ENCODE measurements at places on chromosomes 2 and 18. TPM values are rescaled to one million over a fixed set of nuclear protein-coding genes. Genes with fewer than 3 reads are reported as not detected.

GRCh38 chr2:1757567-1757966 is 13.3 kb upstream of the PXDN start:
- DNase-seq: no peak

DNA sequence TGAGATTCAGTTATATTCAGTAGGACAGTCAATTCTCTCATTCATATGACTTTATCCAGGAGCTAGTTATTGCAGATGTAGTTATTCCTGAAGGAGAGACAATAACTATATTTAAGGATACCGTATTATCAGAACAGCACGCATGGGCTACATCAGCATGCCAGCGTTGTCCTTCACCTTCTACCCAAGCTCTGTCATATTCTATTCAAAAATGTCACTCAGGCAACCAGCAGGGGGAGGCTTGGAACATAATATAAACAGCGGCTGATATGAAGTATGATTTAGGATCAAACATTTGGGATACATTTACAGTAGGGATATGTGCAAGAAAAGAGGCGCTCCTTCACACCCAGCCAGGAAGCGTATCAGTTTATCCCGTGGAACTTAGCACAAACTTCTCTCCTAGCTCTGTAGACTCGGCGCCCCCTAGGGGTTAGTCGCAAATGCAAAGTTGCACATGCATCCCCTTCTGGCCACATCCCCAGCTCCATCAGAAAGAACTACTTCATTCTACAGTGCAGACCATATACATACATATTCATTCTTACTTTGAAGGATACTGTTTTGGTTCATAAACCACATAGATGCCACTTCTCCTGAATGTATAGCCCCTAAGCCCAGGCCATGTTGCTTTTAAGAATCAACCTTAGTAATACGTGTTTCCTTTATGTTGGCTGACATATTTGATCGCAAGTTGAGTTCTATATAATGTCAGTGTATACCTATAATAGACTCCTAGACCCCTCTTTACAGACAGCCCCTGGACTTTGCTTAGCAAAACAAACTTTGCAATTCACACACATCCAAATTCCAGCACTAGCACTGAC is 759.4 kb downstream of the ADCYAP1 start:
- peak; percentile 44 for DNase-seq

DNA sequence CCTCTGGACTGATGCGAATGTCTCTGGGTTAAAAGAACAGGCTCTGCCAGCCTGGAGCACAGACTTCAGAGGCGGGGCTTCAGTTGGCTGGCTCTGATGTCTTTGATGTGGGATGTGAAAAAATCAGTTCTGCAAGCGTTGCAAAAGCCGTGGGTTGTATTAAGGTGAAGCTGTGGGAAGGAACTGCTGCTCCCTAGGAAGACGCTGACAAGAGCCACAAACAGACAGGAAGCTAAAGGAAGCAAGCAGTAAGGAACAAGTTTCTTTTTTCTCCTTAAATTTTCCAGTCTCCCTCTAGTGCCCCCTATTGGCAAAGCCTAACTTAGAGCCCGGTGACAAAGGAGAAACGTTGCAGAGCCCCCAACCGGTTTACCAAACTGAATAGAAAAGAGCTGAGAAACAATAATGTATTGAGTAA is 239.0 kb downstream of the CCDC178 start:
- DNase-seq: peak; percentile 1

The HSBP1L1 gene
- 5.8 TPM for total RNA-seq

The ALK gene
- total RNA-seq: 0.26 TPM

- DNase-seq: no peak
These were observed 76.8 kb downstream of the OSBPL6 start for GRCh38 chr2:178271094-178271493.

The ASAP2 gene
- total RNA-seq: 20.4 TPM

GRCh38 chr2:179412112-179412511 is 147.5 kb upstream of the SESTD1 start:
- no peak for DNase-seq

DNA sequence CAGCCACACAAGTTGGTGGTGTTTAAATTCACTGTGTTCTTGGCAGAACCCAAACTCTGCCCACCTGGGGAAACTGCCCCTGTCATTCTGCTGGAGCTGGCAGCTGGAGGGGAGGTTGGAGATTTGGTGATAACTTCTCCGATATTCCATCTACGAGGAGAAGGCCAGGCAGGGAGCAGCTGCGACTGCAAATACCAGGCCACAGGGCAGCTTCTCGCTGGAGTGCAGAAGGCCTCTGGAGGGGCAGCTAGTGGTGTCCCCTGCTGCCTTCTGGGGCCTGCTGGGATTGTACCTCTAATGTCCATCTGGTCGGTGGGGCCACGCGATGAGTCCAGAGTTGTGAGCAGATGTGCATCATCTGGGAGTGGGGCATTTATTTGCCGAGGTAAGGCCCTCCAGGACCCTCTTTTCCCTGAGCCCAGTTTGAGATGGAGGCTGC is 98.9 kb downstream of the ACKR3 start:
- no peak for DNase-seq

The GCG gene
- total RNA-seq: not detected

The NOSTRIN gene
- total RNA-seq: 1.6 TPM

DNA sequence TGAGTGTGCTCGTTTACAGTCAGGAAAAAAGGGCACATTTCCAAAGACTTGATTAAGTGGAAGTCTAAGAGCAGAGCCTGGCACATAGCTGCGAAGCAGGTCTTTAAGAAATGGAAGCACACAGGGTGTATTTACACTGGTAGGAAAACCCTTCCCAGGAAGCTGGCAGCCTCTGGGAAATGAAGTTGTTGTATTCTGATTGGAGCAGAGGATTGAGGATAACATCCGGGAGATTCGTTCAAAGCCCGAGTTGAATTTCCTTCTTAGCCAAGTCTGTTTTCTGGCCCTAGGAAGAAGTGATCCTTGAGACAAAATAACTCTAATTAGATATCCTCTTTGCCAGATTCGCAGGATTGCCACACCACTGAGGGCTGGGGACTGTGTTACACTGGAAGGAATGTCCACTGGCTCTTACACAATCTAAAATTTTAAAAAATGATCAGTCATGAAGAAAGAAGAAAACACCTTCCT is 75.9 kb downstream of the ITGB1BP1 start:
- no peak for DNase-seq

The SP9 gene
- total RNA-seq: 0.74 TPM

- DNase-seq: no peak
These were observed 271.0 kb downstream of the TGIF1 start for GRCh38 chr18:3720818-3721545.

DNA sequence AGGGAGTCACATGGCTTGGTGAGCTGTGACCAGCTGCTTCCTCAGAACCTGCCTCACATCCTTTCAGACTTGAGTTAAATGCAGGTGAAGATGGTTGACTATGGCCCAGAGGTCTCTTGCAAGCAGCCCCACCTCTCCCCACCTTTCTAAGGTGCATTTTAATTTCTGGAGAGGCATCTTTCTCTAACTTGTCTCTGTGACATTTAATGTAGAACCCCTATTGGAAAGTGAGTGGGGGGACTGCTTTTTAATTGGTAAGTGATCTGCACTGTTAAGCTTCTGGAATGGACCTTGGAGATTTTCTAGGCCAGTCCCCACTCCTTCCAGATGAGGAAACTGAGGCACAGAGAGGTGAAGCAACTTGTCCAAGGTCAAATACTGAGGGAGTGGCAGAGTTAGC is 37.3 kb upstream of the SKOR2 start:
- DNase-seq: no peak

DNA sequence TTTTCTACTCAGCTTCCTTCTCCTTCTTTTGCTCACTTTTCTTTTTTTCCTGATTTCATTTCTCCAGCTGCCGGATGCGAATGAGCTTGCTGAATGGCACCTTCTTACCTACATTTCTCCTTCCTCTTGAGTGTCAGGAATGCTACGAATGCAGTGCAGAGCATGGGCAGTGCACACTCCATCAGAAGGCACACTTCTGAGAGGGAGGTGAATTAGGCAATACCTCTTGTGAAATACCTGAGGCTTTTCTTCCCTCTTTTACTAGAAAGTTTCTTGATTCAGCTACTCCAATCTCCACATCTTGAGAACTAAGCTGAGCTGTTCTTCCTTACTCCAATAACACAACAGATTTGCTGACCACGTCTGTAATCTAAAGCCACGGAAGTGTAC is 51.1 kb downstream of the PLEKHM3 start:
- DNase-seq: no peak

DNA sequence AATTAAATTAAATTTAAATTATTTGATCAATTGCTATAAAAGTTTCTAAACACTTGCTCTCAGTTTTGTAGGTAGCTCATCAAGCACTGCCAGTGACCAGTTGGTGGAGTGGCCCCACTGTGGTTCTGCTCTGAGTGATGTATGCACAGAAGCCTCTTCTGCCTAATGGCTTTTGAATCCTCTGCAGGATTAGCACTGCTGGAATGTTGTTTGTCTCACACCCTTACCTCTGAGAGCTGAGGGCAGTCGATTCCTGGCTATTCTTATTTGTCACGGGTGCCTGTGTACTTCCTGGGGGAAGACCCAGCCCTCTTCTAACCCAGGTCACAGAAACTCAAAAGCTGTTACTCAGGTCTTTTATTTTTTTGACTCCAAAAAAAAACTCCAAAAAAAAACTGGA is 9.5 kb downstream of the CAPN14 start:
- no peak for DNase-seq

DNA sequence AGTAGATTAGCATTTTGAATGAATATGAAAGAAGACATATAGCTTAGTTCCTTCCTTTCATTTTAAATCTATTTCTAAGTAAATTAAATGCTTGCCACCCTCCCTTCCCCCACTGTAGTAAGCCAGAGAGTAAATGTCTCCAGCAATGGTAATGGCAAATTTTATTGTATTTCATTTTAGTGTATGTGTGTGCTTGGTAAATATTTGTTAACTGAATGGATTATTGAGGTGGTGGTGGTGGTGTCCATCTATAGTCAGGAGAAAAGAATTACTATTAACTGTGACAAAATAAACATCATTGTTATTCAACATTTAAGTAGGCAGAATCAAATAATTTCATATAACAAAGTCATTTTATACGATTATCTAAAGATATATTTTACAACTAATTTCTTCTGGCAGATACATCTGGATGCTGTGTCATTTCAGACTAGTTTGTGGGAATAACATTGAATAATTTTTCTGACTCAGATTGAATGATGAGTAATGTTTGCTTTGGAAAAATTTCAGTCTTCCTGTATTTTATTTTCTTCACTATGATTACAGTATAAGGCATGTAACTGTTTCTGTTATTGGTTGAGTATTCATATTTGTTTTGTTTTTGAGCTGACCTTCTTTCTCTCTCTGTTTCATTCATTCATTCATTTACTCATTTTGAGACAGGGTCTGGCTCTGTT is 18.3 kb downstream of the ASXL3 start:
- DNase-seq: peak; percentile 19

The BOLL gene
- not detected for total RNA-seq

The LYPD1 gene
- total RNA-seq: 28.6 TPM

GRCh38 chr2:118800736-118801135 is 46.7 kb downstream of the EN1 start:
- DNase-seq: no peak

DNA sequence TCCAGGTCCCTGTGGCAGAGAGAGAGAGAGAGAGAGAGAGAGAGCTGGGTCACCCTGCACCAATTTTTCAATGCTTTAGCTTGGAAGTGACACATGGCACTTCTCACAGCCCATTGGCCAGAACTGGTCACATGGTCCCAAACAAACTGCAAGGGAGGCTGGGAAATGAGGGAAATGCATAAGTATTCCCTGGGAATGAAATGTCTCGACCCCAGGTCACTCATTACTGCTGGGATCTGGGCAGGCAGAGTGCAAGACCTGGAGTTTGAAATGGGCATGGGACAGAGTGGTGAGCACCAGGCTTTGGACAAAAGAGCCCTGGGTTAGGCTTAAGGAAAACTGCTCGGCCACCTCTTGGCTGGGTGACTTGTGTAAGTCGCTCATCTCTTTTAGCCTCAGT is 37.0 kb downstream of the SMAD7 start:
- no peak for DNase-seq

DNA sequence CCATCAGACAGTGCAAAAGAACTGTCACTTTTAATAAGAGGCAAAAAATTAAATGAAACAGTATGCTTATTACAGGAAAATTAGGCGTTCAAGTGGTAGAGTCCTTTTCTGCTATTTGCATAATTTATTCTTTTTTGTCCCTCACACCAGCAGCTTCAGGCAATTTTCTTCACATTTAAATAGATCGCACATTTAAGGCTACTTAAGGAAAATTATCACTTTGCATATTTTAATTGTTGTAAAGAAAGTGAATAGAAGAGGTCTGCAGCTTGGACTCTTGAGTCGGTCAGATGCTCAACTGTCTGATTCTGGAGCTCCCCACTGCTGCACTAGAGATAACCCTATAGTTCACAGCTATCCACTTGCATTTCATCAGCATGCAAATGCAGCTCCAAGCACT is 141.3 kb downstream of the FIGN start:
- DNase-seq: no peak

GRCh38 chr2:39567507-39567906 is 98.2 kb upstream of the TMEM178A start:
- DNase-seq: no peak

DNA sequence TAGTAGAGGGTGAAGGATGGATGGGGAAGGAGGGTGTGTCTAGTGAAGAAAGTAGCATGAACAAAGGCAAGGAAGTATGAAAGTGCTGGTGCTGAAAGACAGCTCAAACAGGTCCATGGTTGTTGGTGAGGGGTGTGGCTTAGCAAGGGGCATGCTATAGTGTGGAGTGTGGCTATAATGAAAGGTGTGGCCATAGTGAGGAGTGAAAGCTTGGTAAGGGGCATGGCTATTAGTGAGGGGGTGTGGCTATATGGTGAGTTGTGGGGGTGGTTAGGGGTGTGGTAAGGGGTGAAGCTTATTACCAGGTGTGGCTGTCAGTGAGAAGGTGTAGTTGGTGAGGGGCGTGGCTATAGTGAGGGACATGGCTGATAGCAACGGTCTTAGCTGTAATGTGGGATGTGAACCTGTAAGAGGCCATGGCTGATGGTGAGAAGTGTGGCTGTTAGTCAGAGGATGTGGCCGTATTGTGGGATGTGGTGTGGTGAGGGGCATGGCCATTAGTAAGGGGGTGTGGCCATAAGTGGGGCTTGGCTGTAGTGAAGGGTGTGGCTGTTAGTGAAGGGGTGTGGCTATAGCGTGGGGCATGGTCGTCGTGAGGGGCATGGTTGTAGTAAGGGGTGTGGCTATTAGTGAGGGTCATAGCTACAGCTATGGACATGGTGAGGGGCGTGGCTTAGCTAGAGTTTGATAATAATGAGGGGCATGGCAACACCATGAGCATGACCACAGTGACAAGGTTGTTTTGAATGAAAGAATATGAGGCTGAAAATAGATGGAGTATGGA is 549.6 kb downstream of the FBXO15 start:
- no peak for DNase-seq

The STPG4 gene
- 4.4 TPM for total RNA-seq

The CPO gene
- not detected for total RNA-seq

The PTH2R gene
- not detected for total RNA-seq

GRCh38 chr2:120768112-120769048 is 32.7 kb downstream of the GLI2 start:
- no peak for DNase-seq

DNA sequence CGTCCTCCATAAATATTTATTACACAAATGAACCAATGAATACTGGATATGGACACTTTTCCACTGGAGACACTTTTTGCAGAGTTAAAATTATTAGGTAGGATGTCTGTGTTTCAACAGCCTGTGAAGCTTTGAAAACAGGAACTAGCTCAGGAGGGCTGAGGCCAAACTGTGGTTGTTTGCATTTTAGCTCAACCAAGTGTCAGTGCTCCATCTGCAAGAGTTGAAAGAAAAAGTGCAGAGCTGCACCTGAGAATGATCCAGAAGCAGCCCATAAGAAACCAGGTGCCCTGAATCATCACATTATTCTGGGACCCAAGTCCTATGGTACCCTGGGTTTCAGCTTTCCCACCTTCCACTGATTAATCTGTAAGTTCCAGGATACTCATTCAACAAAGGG is 180.4 kb downstream of the TRIB2 start:
- no peak for DNase-seq
